NT2/D1 (cell line): ENCODE measurements at places on chromosomes 6 and 20.

- no peak for DNase-seq
Measured at GRCh38 chr20:63080811-63081210, 74.0 kb upstream of the BHLHE23 start.

DNA sequence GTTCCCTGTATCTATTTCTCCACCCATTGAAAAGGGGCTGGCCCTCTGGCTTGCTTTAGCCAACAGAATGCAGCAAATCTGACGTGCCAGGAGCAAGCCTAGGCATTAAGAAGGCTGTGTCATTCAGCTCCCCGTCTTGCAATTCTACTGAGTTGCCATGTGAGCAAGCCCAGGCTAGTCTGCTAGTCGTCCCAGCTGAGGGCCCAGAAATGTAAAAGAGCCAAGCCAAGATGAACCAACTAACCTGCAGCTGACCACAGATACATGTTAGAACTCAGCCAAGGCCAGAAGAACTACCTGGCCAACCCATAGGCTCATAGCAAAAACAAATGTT lies 30.1 kb downstream of the PREP start:
- DNase-seq: no peak

GRCh38 chr6:136051140-136051775 lies 198.9 kb downstream of the MTFR2 start:
- no peak for DNase-seq

- no peak for DNase-seq
Measured at GRCh38 chr6:75326557-75327258, 42.1 kb upstream of the TMEM30A start.

DNA sequence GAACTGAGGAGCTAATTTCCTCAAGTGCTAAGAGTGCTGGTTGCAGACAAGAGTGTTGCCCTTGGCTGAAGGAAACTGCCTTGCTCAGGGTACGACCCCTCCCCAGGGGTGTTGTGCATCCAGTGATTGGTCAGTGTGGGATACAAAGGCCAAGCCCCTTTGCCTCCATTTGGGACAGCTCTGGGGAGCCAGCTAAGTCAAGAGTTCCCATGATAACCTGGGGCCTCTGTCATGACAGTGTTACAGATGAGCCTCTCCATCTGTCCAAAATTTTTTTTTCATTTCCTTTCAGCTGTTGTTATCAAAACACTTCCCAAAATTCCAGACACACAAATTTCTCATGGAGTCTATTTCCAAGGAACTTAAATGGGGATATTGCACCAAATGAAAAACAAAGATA lies 93.3 kb downstream of the HS3ST5 start:
- DNase-seq: no peak

DNA sequence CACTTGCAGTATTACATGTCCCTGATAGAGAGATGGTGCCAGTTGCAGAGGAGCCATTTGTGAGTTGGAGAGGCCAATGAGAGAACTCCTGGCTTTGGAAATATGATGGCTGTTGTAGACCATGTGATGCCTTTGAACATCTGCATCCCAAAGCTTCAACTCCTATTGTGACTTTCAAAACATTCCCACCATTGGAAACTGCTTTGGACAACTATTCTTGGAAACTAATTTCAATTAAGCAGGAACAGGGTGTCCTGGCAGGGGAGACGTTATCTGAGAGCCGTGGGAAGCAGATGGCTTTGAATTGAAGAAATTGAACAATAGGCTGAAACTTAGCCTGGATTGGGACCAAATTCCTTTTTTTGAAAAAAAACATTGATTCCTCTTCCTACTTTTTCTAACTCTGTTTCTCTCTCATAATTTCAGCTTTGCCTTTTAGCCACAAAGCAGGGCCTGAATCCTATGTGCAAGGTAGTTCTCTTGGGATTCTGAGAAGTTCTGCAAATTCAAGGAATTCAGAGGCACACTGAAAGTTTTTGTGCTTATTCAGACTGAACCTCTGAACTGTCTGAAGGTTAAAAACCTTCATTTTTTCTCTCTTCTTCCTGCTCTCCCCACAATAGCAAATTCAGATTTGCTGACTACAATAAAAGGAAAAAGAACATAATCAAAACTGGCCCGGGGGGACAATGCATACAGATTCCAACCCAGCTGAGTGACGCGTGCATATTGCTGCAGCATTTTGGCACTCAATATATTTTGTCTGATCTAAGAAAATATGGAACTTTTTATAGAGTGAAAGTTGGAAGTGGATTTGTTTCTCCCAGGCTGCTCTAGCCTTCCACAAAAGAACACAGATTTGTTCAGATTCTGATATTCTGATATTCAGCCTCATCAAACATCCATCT lies 720.4 kb upstream of the CHD6 start:
- DNase-seq: no peak
